ENCODE measurements at places on chromosomes 1 and 21.

- DNase-seq: no peak
Measured at GRCh38 chr1:154476791-154477190, 25.2 kb upstream of the TDRD10 start.

- no peak for DNase-seq
Measured at GRCh38 chr21:43206231-43207042, 37.6 kb downstream of the CRYAA start.

- peak; percentile 57 for DNase-seq
Measured at GRCh38 chr1:234531151-234531635, 52.2 kb upstream of the TARBP1 start.

- DNase-seq: no peak
Measured at GRCh38 chr1:26959722-26960624, at the start of gene KDF1. KDF1 (minus strand) TSS chr1:26960468; CDS start chr1:26952380, 8,088 bp downstream.

DNA sequence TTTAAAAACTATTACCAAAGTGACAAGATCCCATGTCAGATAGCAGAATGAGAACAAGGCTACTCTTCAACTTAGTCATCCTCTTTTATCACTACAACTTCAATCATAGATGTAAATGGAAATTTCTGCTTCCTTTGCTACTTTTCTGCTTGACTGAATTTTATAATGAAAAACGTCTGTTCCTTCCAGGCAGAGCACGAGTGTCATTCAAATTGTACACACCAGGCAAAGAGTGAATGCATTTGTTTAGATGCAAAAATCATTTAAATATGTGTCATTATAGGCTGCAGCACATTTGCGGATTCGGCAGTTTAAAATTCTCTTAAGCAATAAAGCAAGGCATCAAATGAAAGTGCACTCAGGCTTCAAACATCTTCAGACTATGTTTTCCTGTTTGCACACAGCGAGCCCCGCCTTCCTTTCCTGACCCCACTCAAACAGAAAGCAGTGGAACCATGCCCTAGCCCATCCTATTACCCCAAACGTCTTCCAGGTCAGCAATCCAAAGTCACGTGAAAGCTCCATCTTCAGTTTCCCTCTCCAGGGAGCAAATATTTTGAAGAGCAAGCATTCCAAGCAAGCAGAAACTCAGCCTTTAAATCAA, 99.6 kb downstream of the APP start:
- DNase-seq: no peak

DNA sequence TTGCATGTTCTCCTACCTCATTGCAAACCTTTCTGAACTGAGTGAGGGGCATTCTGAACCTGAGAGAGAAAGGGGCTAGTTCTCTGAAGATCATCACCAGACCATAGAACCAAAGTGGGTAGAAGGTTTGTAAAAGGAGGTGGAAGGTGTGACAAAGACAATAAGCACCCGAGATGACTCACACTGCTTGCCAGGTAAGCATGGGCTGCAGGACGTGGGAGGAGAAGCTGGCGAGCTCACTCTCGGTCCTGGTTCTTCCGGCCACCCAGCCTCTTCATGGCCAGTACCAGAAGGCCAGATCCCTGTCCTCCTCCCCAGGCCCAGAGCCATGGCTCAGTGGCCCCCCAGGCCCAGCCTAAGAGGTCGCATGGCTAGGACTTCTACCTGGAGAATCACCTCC, 128.3 kb downstream of the TMEM53 start:
- DNase-seq: no peak

Data from substantia nigra (tissue), 51 donors.